ENCODE measurements at places on chromosomes 5 and 9.

DNA sequence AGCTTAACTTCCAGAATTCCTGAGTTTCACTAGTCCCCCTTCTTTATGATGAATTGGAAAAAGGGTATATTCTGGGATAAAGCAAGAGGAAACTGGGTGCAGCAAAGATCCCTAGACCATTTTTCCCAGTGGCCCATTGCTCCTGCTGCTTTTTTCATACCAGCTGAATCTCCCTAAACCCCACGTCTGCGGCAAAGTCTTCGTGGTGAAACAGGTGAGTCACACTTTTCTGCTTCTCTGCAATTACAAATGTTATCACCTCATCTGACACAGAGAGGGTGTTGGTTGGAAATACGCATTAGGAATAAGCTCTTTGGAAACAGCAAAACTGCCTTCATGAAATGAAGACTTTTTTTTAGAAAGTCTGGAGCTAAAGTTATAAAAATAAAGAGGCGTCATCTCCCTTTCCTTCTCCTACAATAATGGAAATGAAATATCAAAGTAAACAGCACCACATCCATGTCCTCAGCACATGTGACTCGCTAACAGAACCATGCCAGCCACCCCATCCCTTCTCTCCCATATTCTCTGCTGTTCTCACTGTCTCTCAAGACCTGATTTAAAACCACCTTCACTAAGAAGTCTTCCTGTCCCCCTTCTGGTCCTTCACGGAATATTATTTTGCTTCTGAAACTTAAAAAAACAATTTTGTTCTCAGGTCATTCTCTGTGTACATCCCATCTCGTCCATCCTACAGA lies 39.5 kb upstream of the GLRX start:
- DNase-seq = peak; percentile 25

GRCh38 chr5:172721455-172722326 lies 49.3 kb downstream of the DUSP1 start:
- no peak for DNase-seq

DNA sequence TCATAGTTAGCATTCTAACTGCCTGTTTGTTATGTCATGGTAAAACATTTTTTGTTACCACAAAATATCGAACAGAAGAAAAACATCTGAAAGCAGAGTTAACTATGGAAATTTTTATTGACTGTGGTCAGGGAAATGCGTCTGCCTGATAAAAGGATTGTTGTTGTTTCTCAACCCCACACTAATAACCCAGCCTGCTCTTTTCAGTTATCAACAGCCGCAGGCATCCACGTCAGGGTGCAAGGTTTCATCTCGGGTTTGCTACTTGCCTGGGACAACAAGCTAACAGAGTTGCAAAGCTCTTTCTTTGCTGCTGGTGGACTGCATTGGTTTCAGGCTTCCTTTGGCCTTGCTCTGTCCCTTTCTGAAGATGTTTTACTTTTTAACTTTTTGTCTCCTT lies 969.2 kb downstream of the CDH18 start:
- DNase-seq = no peak

GRCh38 chr5:135332519-135333150 lies 66.4 kb downstream of the MACROH2A1 start:
- no peak for DNase-seq

GRCh38 chr5:90602681-90603080 lies 44.1 kb downstream of the ADGRV1 start:
- DNase-seq = no peak

GRCh38 chr9:5442400-5443011 lies 4.8 kb upstream of the PLGRKT start:
- no peak for DNase-seq

DNA sequence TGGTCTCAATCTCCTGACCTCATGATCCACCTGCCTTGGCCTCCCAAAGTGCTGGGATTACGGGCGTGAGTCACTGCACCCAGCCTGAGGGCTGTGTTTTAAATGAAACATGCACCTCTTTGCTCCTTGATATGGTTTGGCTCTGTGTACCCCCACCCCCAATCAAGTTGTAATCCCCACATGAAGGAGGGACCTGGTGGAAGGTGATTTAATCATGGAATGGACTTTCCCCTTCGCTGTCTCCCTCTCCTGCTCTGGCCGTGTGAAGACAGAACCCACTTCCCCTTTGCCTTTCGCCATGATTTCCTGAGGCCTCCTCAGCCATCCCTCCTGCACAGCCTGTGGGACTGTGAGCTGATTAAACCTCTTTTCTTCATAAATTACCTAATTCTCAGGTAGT lies 12.5 kb upstream of the NOTCH1 start:
- DNase-seq = no peak

DNA sequence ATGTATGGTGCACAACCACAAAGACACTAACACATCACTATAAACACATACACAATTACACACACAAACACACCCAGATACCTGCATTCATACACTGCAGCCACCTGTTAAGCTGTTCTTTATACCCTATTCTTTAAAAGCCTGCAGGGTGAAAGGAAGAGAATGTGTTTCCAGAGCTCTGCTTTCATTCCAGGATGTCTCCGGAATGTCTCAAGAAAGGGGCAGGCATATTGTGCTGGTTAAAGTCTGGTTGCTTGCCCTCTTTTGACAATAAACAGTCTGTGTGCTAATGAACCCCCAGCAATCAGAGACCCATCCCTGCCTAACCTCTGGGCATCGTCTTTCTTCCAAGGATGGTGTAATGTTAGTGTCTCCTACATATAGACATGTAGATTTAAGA lies 181.6 kb downstream of the EPB41L4A start:
- no peak for DNase-seq

- no peak for DNase-seq
Observed at GRCh38 chr9:121662891-121663580, 11.6 kb downstream of the DAB2IP start.

DNA sequence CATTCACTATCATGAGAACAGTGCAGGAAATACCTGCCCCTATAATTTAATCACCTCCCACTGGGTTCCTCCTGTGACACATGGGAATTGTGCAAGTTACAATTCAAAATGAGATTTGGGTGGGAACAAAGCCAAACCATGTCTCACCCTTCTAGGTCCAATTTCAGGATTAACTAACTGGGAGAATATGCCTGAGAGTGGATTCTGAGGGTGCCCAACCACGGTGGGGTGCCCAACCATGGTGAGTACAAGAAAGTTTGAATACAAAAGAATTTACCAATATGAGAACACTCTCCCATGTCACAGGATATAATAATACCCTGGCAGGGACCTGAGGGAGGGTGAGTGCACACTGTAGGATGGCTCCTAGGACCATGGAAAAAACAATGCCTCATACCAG lies 17.2 kb upstream of the GDA start:
- DNase-seq = no peak

- no peak for DNase-seq
Observed at GRCh38 chr9:36980148-36980974, 53.7 kb downstream of the PAX5 start.

GRCh38 chr5:62354028-62354874 lies 48.2 kb downstream of the KIF2A start:
- peak; percentile 21 for DNase-seq

DNA sequence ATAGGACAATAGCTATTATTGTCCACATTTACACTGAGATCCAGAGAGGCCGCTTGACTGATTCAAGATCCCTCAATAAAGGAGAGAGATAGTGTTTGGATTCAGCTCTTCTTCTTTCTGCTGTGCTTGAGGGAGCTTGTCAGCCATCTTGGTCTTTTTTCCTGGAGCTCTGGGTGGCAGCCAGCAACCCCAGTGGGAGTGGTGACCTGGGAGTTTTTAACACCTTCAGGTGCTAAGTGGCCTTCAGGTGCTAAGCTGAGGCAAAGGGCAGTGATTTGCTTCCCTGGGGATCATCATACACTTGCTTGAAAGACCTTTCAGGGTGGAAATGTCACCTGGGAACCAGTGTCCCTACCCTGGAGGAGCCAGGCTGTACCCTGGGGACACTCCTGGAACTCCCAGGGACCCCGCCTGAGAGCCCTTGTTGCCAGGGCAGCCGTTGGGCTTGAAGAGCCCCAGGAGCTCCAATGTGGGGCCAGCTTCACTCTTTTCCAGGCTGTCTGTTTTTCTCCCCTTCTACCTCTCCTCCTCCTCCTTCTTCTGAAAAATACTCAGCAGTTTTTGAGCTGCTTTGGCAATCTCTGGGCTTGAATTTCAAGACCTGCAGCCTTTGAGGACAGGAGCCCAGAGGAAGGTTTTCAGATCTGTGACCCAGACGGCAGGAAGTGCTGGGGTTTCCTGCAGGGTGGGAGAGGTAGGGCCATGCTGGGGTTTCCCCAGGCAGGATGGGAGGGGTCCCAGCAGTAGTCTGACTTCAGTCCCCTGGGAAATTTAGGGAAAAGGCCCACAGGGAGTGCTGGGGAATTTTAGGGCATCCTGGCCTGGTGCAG lies 59.7 kb downstream of the FGF18 start:
- DNase-seq = no peak

DNA sequence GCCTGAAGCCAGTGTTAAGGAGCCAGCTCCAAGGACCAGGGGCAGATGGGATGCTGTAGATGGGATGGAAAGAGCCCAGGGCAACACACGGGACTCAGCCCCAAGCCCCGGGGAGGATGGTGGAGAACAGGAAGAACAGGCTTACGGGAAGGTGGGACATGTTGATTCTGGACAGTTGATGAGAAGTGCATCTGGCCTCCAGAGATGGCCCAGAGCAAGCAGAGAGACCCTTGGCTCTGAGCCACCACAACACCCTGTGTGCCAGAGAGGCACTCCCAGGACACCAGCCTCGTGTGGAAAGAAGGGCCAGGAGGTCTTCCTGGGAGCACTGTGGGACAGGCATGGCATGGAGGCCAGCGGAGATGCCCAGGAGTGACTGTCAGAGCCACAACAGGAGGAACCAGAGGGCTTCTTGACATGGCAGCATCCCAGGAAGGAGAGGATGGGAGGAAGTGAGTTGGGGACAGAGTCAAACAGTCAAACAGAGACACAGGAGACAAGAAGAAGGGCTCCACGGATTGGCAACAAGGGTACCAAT lies 156.3 kb upstream of the MVB12B start:
- no peak for DNase-seq

- no peak for DNase-seq
Observed at GRCh38 chr5:157748760-157749461, 5.4 kb downstream of the LSM11 start.

- DNase-seq = no peak
Observed at GRCh38 chr9:136825295-136826187, 16.7 kb upstream of the AJM1 start.

Measured in stimulated activated CD4-positive, alpha-beta T cell treated with anti-CD3 and anti-CD28 coated beads, Interleukin-12 subunit alpha, Interleukin-12 subunit beta, amount 100 ng/mL, for 48 hours (primary cell).